ENCODE measurements at places on chromosomes 12 and 14.

GRCh38 chr14:21109377-21110138 lies 8.7 kb downstream of the TMEM253 start:
- DNase-seq, result no peak
- peaks cover 4% of the 10 kb centered on the region for H3K4me1 ChIP-seq
- H3K4me3 ChIP-seq, result no peak overlapping the region
- no peaks in the 10 kb centered on the region for H3K27me3 ChIP-seq

DNA sequence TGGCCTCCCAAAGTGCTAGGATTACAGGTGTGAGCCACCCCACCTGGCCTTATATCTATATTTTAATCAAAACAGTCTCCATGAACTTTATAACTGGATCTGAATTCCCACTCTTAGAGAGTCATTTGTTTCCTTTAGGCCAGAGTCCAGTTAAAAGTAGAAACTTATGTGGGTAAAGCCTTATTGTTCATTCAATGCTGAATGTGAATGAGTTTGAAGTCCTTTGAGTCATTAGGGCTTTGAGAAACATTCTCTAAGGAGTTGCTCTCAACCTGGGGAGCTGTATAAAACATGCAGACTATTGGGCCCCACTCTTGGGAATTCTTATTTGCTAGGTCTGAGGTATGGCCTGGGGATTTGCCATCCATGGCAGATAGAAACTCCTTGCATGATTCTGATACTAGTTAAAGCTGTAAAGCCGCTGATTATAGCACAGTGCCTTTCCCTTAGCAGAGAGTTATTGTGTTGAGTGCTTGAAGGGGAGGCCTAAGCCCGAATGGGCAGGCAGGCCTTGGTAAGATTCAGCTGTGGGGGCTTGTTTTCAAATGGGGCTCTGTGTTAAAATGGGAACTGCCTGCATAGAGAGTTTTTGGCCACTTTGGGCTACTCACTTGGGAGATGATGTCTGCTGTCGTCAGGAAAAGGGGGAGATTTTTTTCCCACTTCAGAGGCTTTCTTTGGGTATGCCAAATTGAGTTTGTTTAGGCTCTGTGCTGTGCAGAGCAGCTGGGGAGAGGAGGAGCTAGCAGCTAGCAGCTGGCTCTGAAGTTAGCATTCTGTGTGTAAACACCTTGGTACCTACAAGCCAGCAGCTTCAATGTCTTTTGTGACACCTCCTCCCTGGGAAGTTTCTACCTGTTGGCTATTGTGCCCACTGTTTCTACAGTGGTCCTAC lies 117.5 kb downstream of the DACT1 start:
- H3K36me3 ChIP-seq, result no peaks in the 10 kb centered on the region
- H3K4me3 ChIP-seq, result no peak overlapping the region
- no peaks in the 10 kb centered on the region for H3K4me1 ChIP-seq
- no peaks in the 10 kb centered on the region for H3K27me3 ChIP-seq

DNA sequence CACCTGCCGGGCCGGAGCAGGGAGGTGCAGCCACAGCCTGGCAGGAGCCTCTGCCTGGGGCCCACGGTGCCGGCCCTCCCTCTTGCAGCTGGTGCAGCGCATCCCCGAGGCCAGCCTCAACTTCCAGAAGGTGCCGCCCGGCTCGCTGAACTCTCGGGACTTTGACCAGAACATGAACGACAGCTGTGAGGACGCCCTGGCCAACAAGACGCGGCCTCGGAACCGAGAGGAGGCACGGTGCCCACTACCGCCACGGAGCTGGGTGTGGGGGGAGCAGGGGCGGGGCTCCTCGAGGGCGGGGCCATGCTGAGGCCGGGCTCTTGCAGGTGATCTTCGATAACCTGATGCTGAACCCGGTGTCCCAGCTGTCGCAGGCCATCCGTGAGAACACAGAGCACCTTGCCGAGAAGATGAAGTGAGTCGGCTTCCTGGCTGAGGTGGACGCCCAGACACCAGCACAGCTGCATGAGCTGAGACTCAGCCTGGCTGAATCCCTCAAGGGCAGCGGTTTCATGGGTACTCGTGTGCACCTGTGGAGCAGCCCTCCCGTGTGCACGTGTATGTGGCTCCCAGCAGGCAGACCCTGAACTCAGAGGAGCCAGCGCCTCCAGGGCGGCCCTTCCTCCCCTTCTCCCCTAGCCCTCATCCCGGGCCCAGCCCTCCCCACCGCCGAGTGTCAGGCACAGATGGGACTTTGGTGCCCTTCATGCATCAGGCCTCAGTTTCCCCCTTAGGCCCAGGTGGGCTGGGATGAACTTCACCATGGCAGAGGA lies 28.6 kb downstream of the CEP170B start:
- H3K36me3 ChIP-seq, result peaks cover 8% of the 10 kb centered on the region
- no peaks in the 10 kb centered on the region for H3K27me3 ChIP-seq
- no peak overlapping the region for H3K4me3 ChIP-seq
- DNase-seq, result no peak
- H3K27ac ChIP-seq, result no peak overlapping the region

DNA sequence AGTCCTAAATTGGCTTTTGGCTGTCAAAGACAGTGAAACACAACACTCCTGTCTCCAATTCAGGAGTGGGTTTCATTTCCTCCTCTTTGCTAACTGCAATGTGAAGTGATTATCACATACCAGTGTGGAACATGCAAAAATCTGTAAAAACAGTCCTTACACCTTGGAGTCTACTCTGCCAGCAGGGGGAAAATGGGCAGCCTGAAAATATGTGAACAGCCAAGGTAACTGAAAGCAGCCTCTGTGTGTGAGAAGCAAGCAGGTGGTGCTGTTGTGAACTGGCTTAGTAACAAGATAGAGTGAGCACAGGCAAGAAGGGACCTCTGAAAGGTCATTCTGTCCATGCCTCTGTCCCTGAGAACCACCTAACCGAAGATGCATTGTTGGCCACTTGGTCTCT lies 6.0 kb downstream of the PRMT8 start:
- H3K27me3 ChIP-seq, result peaks cover 47% of the 10 kb centered on the region
- no peak for DNase-seq
- H3K27ac ChIP-seq, result no peak overlapping the region
- H3K4me1 ChIP-seq, result no peaks in the 10 kb centered on the region

GRCh38 chr12:108123402-108123801 lies 5.7 kb upstream of the WSCD2 start:
- DNase-seq, result no peak
- H3K4me1 ChIP-seq, result peaks cover 2% of the 10 kb centered on the region
- H3K27ac ChIP-seq, result no peak overlapping the region
- H3K4me3 ChIP-seq, result no peak overlapping the region
- peaks cover 54% of the 10 kb centered on the region for H3K27me3 ChIP-seq

GRCh38 chr14:52189325-52189724 lies 78.2 kb upstream of the PTGDR start:
- H3K4me1 ChIP-seq, result peaks cover 25% of the 10 kb centered on the region
- no peaks in the 10 kb centered on the region for H3K36me3 ChIP-seq
- H3K4me3 ChIP-seq, result no peak overlapping the region
- no peak for DNase-seq
- H3K27ac ChIP-seq, result no peak overlapping the region

GRCh38 chr14:23399591-23399990 lies 8.5 kb downstream of the MYH6 start:
- H3K4me3 ChIP-seq, result no peak overlapping the region
- peaks cover 21% of the 10 kb centered on the region for H3K27me3 ChIP-seq
- no peak overlapping the region for H3K27ac ChIP-seq
- no peaks in the 10 kb centered on the region for H3K4me1 ChIP-seq
- DNase-seq, result no peak

DNA sequence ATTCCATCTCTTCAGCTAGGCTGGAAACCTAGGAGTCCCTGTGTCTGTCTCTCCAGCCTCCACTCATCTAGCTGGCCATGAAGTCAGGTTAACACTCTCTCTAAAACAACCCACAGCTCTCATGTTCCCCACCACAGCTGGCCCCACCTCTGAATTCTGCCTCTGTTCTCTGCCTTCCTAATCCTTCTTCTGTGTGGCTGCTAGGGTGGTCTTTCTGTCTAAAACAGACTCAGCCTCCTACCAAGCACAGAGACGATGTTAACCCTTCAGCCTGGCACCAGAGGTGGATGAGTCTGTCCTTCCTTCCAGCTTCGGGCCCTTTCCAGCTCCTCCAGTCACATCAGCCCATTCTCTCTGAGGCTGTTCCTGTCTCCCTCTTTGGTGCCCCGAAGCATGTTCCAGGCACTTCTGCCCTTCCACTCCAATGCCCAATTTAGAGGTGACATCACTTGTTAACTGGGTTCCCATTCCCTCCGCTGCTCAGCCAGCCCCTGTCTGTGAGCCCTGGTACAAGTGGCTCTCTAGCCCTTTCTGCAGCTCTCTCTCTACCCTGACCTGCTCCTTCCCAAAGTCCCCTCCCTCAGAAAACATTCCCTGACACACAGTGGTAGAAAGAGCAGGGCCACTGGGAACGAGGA lies 9.1 kb downstream of the FIGNL2 start:
- H3K4me3 ChIP-seq, result no peak overlapping the region
- H3K27me3 ChIP-seq, result peaks cover 90% of the 10 kb centered on the region
- no peak overlapping the region for H3K27ac ChIP-seq
- no peak for DNase-seq
- H3K4me1 ChIP-seq, result no peaks in the 10 kb centered on the region
- peaks cover 3% of the 10 kb centered on the region for H3K36me3 ChIP-seq

GRCh38 chr14:41925409-41925808 lies 318.7 kb downstream of the LRFN5 start:
- H3K4me3 ChIP-seq, result no peak overlapping the region
- no peak overlapping the region for H3K27ac ChIP-seq
- no peaks in the 10 kb centered on the region for H3K4me1 ChIP-seq
- DNase-seq, result no peak

DNA sequence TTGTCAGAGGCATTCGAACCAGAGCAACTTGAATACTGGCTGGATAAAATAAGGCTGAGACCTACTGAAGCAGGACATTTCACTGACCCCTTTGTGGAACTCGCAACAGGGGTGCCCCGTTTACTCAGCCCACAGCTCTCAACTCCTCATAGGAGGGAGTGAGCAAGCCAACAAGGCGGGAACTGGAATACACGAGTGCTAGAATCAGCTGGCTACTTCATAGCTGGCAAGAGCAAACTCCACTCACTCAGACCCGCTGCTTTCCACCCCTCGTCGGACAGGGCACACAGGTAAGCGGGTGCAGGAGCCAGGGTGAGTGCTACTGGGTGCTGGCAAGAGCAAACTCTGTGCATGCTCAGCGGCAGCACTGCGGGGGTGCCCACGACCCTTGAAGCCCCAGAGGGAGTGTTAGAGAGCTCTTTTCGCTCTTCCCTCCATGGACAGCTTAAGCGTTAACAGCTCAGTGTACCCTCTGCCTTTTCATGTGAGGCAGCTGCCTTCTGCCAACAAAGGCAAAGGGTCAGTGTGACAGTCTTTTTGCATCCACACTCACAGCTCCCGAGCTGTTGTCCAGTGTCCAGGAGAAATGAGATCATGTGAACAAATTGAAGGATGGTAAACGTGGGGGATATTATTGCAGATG lies 15.7 kb downstream of the CAPZA3 start:
- no peak overlapping the region for H3K4me3 ChIP-seq
- no peak for DNase-seq
- no peaks in the 10 kb centered on the region for H3K4me1 ChIP-seq
- H3K27me3 ChIP-seq, result no peaks in the 10 kb centered on the region

DNA sequence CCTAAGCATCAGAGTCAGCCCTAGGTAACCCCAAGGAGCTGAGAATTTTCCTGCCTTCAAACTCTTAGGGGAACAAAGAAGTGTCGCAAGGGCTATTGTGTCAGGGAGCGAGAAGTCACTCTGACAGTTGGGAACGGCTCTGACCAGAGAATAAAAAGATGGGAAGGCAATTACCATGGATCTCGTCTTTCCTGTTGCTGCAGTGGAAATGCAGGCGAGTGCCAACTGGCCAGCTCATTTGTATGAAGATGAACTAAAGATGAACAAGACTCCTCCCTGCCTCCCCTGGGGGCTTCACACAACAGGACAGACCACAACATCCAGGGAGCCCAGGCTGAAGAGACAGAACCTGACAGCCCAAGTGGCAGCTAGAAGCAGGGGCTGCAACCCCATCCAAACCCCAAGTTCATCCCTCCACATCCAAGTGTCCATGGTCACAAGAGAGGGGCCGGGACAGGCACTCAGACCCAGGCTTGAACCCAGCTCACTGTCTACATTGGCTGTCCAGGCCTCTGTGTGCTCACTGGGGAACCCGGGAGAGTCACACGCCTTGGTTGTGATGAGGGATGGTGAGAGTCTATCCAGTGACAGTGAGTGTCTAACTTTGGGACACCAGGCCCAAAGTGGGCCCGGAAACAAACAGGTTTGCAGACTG lies 322.4 kb downstream of the BCL11B start:
- no peak overlapping the region for H3K27ac ChIP-seq
- H3K4me3 ChIP-seq, result no peak overlapping the region
- H3K36me3 ChIP-seq, result no peaks in the 10 kb centered on the region
- peaks cover 6% of the 10 kb centered on the region for H3K27me3 ChIP-seq
- H3K4me1 ChIP-seq, result no peaks in the 10 kb centered on the region

GRCh38 chr12:102535306-102535705 lies 54.9 kb upstream of the IGF1 start:
- H3K4me3 ChIP-seq, result no peak overlapping the region
- no peak overlapping the region for H3K27ac ChIP-seq
- H3K36me3 ChIP-seq, result no peaks in the 10 kb centered on the region
- peaks cover 40% of the 10 kb centered on the region for H3K27me3 ChIP-seq

- no peaks in the 10 kb centered on the region for H3K36me3 ChIP-seq
- H3K27me3 ChIP-seq, result peaks cover 49% of the 10 kb centered on the region
- H3K4me3 ChIP-seq, result no peak overlapping the region
- no peak for DNase-seq
- no peak overlapping the region for H3K27ac ChIP-seq
- no peaks in the 10 kb centered on the region for H3K4me1 ChIP-seq
Observed at GRCh38 chr12:30862486-30862885, 64.1 kb upstream of the TSPAN11 start.

DNA sequence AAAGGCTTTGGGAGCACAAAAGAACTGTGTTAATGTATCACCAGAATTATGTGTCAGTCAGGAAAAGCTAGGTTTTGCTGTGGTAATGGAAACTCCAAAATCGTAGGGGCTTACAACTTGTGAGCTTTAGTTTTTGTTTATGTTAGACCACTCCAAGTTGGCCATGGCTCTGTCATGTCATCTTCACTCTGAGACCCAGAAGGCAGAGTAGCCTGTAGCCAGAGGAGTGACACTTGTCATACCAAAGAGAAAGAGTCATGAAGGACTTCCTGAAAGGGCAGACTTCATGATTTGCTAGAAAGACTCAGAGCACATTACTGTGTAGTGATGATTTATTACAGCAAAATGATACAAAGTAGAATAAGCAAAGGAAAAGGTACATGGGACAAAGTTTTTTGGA lies 133.6 kb upstream of the SSTR1 start:
- peak overlapping the region; percentile 90 for H3K27ac ChIP-seq
- no peaks in the 10 kb centered on the region for H3K27me3 ChIP-seq
- H3K4me3 ChIP-seq, result peak overlapping the region; percentile 37
- DNase-seq, result no peak
- peaks cover 5% of the 10 kb centered on the region for H3K36me3 ChIP-seq
- H3K4me1 ChIP-seq, result peaks cover 11% of the 10 kb centered on the region

DNA sequence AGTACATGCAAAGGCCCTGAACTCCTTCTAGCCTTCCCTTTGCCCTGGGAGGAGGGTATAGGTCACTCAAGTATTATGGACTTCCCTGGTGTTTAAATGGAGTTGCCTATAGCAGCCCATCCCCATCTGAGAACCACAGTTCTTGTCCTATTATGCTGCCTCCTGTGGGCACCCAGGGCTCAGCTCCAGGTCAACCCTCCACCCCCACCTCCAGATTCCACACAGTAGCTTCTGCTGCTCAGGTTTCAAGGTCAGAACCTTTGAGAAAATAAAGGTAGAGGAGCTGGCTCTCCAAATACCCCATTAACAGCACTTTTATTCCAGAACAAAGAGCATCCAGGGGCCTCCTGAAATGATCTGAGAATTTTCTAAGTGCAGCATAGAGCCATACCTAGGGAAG lies 57.4 kb downstream of the ACTN1 start:
- H3K27me3 ChIP-seq, result no peaks in the 10 kb centered on the region
- no peaks in the 10 kb centered on the region for H3K36me3 ChIP-seq
- H3K4me1 ChIP-seq, result peaks cover 2% of the 10 kb centered on the region
- DNase-seq, result no peak
- H3K27ac ChIP-seq, result no peak overlapping the region
- no peak overlapping the region for H3K4me3 ChIP-seq
